ENCODE measurements at places on chromosomes 6 and 20. TPM values are rescaled to one million over a fixed set of nuclear protein-coding genes. Genes with fewer than 3 reads are reported as not detected.

Gene SLC17A2
- total RNA-seq: not detected

Gene PSORS1C1
- 2.0 TPM for total RNA-seq

Gene TRIM39
- total RNA-seq: 17.9 TPM

Gene CRIP3
- 0.29 TPM for total RNA-seq

DNA sequence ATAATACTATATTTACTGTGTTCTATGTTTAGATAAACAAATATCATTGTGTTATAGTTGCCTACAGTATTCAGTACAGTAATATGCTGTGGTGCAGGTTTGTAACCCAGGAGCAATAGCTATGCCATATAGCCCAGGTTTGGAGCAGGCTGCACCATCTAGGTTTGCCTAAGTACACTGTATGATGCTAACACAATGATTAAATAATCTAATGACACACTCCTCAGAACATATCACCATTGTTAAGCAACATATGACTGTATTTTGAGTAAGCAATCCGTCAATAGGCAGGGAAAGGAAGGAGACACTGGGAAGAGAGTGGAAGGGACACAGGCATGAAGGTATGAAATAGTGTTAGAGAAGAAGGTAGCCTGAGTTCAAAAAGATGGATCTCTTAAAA, 369.9 kb downstream of the PKHD1 start:
- DNase-seq: peak; percentile 34

GRCh38 chr6:53048431-53049195, 16.6 kb upstream of the FBXO9 start:
- DNase-seq: peak; percentile 93

DNA sequence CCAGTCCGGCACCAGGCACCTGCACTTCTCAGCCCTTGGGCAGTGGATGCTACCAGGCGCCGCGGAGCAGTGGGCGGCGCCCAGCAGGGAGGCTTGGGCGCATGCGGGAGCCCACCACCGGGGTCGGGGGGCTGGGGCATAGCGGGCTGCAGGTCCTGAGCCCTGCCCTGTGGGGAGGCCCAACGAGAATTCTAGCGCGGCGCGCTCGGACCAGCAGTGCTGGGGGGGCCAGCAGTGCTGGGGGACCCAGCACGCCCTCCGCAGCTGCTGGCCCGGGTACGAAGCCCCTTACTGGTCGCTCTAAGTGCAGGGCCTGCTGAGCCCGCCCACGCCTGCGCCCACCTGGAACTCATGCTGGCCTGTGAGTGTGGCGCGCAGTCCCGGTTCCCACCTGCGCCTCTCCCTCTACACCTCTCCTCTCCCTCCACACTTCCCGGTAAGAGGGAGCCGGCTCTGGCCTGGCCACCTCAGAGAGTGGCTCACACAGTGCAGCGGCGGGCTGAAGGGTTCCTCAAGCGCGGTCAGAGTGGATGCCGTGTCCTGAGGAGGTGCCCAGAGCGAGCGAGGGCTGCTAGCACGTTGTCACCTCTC, 28.5 kb upstream of the SERPINB1 start:
- DNase-seq: no peak

GRCh38 chr6:20266851-20267608, 54.8 kb upstream of the MBOAT1 start:
- peak; percentile 87 for DNase-seq

GRCh38 chr6:13479206-13479800, 8.1 kb downstream of the GFOD1 start:
- no peak for DNase-seq

- no peak for DNase-seq
Measured at GRCh38 chr6:131381709-131382093, 191.3 kb upstream of the ARG1 start.

- peak; percentile 9 for DNase-seq
Measured at GRCh38 chr6:69019832-69020231, 384.8 kb downstream of the ADGRB3 start.
